ENCODE measurements at places on chromosomes 11 and 22.
A peak's percentile ranks its signal among the peaks of the same experiment; 100 is the strongest.

DNA sequence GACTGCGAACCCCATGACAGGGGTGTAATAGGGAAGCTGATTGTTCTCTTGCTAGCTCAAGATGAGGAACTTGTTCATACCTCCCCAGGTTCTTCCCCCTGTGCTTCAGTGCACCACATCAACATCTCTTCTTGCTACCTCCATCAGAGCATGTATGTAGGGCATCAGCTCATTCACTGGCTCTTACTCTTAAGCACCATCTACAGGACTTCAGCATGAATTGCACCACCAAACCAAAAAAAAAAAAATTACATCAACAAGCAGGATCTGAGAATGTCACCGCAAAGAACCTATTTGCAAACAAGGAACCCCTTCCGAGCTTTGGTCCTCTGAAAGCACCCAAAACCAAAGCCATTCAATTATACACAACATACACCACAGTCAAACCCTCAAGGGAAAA, 2226.5 kb upstream of the RAG2 start:
- no peak for DNase-seq

- DNase-seq = peak; percentile 8
These were observed at the start of gene GNAZ for GRCh38 chr22:23070418-23071229. GNAZ (plus strand) TSS chr22:23070519; CDS start chr22:23095696, 25,177 bp downstream.

GRCh38 chr22:50620593-50621355, 7.2 kb downstream of the ARSA start:
- DNase-seq = peak; percentile 74

- no peak for DNase-seq
These were observed 91.9 kb downstream of the CTTN start for GRCh38 chr11:70490208-70490607.

DNA sequence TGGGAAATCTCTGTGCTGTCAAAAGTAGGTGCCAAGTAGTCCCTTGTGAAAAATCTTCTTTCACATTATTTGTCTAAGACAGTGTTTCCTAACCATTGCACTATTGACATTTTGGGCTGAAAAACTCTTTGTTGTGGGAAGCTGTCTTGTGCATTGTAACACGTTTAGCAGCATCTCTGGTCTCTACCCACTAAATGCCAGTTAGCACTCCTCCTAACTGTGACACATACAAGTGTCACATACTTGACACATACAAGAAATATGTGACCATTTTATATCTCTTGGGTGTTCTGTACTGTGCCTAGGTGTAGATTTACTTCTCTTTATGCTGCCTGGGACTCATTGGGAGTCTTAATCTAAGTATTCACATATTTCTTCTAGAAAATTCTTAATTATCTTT, 57.8 kb downstream of the NXPE1 start:
- DNase-seq = no peak

DNA sequence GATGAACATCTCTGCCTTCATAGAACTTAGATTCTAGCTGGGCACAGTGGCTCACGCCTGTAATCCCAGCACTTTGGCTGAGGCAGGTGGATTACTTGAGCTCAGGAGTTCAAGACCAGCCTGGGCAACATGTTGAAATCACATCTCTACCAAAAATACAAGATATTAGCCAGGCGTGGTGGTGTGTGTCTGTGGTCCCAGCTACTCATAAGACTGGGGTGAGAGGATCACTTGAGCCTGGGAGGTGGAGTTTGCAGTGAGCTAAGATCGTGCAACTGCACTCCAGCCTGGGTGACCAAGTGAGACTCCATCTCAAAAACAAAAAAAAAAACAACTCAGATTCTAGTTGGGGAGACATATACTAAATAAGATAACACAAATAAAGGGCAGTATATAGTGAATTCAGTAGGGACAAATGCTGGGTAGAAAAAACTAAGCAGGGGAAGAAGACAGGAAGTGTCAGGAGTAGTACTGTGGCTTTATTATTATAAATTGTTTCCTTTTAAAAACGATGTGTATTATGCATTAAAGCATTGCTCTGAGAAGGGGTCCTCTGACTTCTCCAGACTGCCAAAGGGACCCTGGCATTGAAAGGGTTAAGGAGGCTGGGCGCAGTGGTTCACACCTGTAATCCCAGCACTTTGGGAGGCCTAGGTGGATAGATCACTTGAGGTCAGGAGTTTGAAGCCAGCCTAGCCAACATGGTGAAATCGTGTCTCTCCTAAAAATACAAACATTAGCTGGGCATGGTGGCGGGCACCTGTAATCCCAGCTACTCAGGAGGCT, 46.7 kb downstream of the PACS1 start:
- DNase-seq = no peak

- DNase-seq = no peak
These were observed 10.7 kb downstream of the SMIM38 start for GRCh38 chr11:69166218-69167115.

DNA sequence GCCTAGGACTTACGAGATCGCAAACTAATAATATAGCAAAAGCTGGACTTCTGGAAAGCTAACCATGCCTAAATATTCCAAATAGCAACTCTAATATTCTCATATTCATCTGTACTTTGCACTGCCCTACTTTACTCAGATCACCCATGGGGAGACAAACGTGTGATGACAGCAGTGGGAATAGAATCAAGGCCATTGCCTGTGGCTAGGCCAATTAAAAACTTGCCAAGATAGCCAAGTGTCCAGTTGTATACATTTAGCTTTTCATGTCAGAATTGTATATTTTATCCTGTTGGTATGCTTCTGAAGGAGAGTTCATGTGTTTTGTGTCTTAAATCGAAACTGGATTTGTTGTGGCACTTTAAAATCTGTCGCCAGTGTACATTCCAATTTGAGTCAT, 1.2 kb upstream of the CEP126 start:
- no peak for DNase-seq

All from CD4-positive, alpha-beta T cell treated with Interleukin-17A for 1 hour (primary cell).